ENCODE measurements at places on chromosomes 5 and 9. TPM values are rescaled to one million over a fixed set of nuclear protein-coding genes. Genes with fewer than 3 reads are reported as not detected.

FOXD4L3 gene
- total RNA-seq: 0.29 TPM

SPOCK1 gene
- total RNA-seq: not detected

DBN1 gene
- total RNA-seq: 62.9 TPM

PCDHB12 gene
- total RNA-seq: not detected

N4BP3 gene
- total RNA-seq: 7.0 TPM

UNC5A gene
- not detected for total RNA-seq

GLRX gene
- total RNA-seq: 110 TPM

ARL14EPL gene
- total RNA-seq: not detected

- no peak overlapping the region for H3K4me3 ChIP-seq
- no peak overlapping the region for H3K27ac ChIP-seq
- no peaks in the 10 kb centered on the region for H3K4me1 ChIP-seq
- peaks cover 26% of the 10 kb centered on the region for H3K27me3 ChIP-seq
These were observed 19.9 kb downstream of the OR1J1 start for GRCh38 chr9:122457787-122458186.

GRCh38 chr5:55750063-55750462 is 12.2 kb downstream of the DDX4 start:
- no peaks in the 10 kb centered on the region for H3K36me3 ChIP-seq
- H3K27me3 ChIP-seq: no peaks in the 10 kb centered on the region
- H3K4me1 ChIP-seq: no peaks in the 10 kb centered on the region
- H3K4me3 ChIP-seq: no peak overlapping the region
- no peak overlapping the region for H3K27ac ChIP-seq

GRCh38 chr5:179312557-179313235 is 32.6 kb downstream of the ADAMTS2 start:
- peaks cover 16% of the 10 kb centered on the region for H3K27me3 ChIP-seq
- DNase-seq: no peak
- no peaks in the 10 kb centered on the region for H3K4me1 ChIP-seq
- H3K36me3 ChIP-seq: no peaks in the 10 kb centered on the region

- H3K27me3 ChIP-seq: no peaks in the 10 kb centered on the region
- no peak for DNase-seq
- H3K27ac ChIP-seq: no peak overlapping the region
- H3K36me3 ChIP-seq: no peaks in the 10 kb centered on the region
- no peak overlapping the region for H3K4me3 ChIP-seq
These were observed 405.4 kb downstream of the TMEM232 start for GRCh38 chr5:110321117-110321516.

- H3K4me3 ChIP-seq: no peak overlapping the region
- H3K27ac ChIP-seq: no peak overlapping the region
- H3K27me3 ChIP-seq: peaks cover 7% of the 10 kb centered on the region
- H3K4me1 ChIP-seq: peaks cover 22% of the 10 kb centered on the region
- DNase-seq: no peak
- H3K36me3 ChIP-seq: no peaks in the 10 kb centered on the region
These were observed 69.0 kb upstream of the SNX2 start for GRCh38 chr5:122705851-122706250.

DNA sequence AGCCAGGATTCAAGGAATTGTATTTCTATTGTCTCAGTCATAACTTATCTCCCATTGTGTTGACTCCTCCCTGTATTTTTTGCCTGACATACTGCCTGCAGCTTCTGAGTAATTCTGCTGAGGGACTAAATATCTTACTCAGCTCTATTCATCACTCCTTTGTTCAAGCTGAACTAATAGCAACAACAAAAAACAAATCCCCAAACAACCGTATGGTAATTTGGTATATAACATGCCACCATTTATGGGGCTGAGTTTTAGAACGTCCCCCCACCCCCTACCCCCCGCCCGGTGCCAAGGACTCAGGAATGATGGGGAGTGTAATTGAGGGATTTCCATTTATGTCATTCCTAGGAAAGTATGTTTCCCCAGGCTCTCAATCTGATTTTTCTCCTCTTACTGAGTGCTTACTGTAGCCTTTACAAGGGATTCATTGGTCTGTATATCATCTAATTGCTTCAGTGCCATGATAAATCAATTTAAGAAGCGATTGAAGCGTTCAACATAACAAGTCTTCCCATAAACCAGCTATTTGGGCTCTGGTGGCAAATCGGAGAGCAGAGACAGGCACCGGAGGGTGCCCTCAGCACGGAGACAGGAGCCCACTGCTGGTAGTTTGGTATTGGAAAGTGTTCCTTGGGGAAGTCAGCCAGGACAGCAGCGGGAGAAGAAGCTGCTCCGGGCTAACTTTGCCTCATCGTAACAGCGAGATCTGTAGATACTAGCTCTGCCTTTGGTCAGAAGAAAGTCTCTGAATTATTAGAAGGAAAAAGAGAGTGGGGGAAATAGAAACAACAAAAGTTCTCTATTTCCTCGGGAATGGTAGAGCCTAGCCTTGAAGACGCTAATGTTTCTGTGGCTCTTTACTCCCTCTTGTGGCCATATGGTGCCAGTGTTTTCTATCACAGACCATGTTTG is 40.7 kb upstream of the HSD17B4 start:
- H3K27me3 ChIP-seq: no peaks in the 10 kb centered on the region
- peaks cover 15% of the 10 kb centered on the region for H3K4me1 ChIP-seq
- peak overlapping the region; percentile 80 for H3K27ac ChIP-seq
- H3K36me3 ChIP-seq: no peaks in the 10 kb centered on the region
- peak; percentile 76 for DNase-seq
- H3K4me3 ChIP-seq: peak overlapping the region; percentile 86

- H3K36me3 ChIP-seq: no peaks in the 10 kb centered on the region
- no peak for DNase-seq
- H3K4me3 ChIP-seq: no peak overlapping the region
- H3K27ac ChIP-seq: no peak overlapping the region
- H3K4me1 ChIP-seq: peaks cover 4% of the 10 kb centered on the region
These were observed 47.7 kb upstream of the STK32A start for GRCh38 chr5:147187099-147187540.

DNA sequence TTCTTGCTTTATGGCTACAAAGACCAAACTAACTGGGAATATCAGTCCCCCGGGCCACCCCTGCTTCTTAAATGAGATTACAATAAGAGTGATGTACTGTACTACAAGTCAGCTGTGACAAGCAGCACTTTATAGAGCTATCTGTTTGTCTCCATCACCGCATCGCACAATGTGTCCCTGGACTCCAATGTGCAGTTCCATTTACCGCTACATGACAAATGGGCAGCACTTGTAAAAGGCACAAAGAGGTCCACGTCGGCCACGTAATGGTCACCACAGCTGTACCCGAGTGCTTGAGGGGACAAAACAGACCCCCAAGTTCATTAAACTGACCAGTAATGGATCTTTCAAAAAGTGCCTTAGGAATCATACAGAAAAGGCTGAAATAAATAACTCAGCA is 54.1 kb downstream of the PSMB7 start:
- no peak for DNase-seq
- peak overlapping the region; percentile 68 for H3K27ac ChIP-seq
- H3K4me3 ChIP-seq: no peak overlapping the region
- H3K4me1 ChIP-seq: peaks cover 72% of the 10 kb centered on the region
- peaks cover 53% of the 10 kb centered on the region for H3K36me3 ChIP-seq

DNA sequence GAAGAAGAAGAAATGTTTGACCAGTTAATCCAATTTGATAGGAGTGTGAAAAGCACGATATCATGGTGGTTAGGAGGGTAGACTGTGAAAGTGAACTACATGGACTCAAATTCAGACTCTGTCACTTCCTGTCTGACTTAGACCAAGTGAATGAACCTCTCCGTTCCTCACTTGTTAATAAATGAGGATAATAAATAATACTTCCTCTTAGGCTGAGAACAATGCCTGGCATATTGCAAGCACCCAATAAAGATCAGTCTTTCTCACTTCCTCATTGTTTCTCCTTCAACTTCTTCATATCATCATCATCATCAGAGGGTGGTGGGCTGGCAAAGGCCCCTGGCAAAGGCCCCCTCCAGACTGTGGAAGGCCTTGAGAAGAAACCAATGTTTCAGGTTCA is 148.7 kb downstream of the CDK5RAP2 start:
- peaks cover 61% of the 10 kb centered on the region for H3K36me3 ChIP-seq
- peaks cover 17% of the 10 kb centered on the region for H3K4me1 ChIP-seq
- no peak overlapping the region for H3K27ac ChIP-seq
- no peak for DNase-seq
- no peaks in the 10 kb centered on the region for H3K27me3 ChIP-seq

DNA sequence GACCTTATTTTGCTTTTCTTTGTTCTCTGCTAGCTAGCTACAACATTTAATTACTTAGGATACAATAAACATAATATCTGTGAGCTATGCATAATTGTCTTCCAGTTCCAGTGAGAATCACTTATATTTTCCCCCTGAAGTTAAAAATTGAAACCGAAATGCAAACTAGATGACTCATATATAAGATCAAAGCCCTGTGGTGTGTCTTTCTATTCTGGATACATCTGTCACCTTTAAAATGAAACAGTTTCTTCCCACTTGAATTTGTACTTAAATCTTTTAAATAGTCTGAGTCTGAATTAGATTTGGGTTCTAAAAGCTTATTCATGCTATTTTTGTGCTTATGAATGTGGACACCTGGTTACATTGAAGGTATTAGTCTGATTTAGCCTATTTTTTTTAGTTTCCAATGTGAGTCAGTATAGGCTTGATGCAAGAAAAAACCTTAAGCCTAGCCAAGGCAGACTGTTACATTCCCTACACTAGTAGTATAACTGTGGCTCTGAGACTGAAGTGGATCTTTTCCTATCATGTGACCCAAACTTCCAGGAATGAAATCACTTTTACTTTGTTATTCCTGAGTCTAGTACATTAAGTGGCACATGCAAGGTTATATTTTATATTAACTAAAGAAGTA is 703.5 kb upstream of the RGMB start:
- H3K4me1 ChIP-seq: no peaks in the 10 kb centered on the region
- H3K27ac ChIP-seq: no peak overlapping the region
- DNase-seq: no peak
- H3K27me3 ChIP-seq: no peaks in the 10 kb centered on the region
- no peaks in the 10 kb centered on the region for H3K36me3 ChIP-seq

DNA sequence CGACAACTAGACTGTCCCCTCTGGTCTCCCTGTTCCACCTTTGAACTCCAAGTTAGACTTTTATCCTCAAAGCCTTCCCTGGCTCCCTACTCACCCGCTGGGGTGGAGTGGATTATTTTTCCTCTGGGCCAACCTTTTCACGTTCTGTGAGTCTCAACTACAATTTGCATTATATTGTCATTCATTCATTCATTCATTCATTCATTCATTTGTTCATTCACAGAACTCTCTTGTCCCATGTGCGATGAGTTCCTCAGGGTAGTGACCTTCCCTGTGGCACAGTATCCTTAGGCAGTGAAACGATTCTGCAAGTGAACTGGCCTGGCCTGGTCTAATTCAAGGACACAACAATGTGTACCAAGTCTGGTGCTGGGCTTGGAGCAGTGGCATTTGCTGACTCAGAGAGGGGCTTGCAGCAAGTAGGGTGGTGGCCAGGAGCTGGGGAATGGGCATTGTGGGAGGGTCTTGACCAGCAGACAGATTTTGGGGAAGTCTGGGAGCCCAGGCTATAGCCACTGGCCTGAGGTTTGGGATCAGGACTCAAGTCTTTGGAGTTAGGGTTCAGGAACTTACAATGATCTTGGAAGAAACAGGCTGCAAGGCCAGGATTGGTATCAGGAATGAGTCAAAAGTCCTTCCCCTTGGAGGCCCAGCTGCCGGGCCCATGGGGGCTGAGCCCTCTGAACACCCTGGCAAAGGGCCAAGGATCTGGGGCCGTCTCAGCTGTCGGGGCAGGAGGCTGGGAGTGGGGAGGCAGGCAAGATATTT is 37.2 kb upstream of the COL15A1 start:
- H3K4me3 ChIP-seq: no peak overlapping the region
- H3K36me3 ChIP-seq: no peaks in the 10 kb centered on the region

- no peak for DNase-seq
- H3K36me3 ChIP-seq: peaks cover 70% of the 10 kb centered on the region
- H3K4me1 ChIP-seq: peaks cover 2% of the 10 kb centered on the region
- no peaks in the 10 kb centered on the region for H3K27me3 ChIP-seq
These were observed 10.0 kb upstream of the MATR3 start for GRCh38 chr5:139283252-139284166.

DNA sequence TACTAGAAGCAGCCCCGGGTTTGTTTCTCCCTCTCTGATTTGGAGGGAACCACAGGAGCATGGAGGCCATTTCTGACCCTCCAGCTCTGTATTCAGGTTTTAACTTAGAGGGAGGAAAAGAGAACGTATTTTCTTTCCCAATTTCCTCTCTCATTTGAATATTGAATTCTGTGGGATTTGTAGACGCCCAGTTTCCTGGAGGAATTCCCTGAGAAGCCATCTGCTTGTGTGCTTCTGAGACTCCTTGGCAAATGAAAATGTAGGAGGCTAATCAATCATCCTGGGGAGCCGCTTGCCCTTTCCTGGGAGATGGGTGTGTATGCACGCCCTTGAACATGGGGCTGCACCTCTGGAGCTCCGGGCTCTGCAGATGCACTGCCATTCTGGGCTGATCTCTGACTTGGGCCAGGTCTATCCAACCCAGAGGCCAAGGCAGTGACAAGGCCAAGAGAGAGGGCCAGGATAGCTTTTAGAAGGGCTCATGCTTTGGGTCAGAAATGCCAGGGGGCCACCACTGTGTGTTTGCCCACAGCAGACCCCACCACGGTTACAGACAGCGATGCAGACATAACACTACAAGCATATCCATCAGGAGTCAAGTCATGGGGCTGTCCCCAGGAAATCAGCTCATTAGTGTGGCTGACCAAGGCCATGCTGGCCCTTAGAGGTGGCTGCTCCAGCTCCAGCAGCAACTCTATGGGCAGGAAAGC is 174.5 kb downstream of the C5orf15 start:
- H3K27me3 ChIP-seq: peaks cover 4% of the 10 kb centered on the region
- no peaks in the 10 kb centered on the region for H3K4me1 ChIP-seq
- H3K27ac ChIP-seq: no peak overlapping the region
- no peaks in the 10 kb centered on the region for H3K36me3 ChIP-seq
- H3K4me3 ChIP-seq: no peak overlapping the region

- peak overlapping the region; percentile 3 for H3K4me3 ChIP-seq
- peak overlapping the region; percentile 84 for H3K27ac ChIP-seq
- H3K27me3 ChIP-seq: no peaks in the 10 kb centered on the region
- DNase-seq: no peak
- peaks cover 10% of the 10 kb centered on the region for H3K36me3 ChIP-seq
- H3K4me1 ChIP-seq: peaks cover 31% of the 10 kb centered on the region
These were observed 55.6 kb downstream of the PIK3R1 start for GRCh38 chr5:68271124-68271523.

DNA sequence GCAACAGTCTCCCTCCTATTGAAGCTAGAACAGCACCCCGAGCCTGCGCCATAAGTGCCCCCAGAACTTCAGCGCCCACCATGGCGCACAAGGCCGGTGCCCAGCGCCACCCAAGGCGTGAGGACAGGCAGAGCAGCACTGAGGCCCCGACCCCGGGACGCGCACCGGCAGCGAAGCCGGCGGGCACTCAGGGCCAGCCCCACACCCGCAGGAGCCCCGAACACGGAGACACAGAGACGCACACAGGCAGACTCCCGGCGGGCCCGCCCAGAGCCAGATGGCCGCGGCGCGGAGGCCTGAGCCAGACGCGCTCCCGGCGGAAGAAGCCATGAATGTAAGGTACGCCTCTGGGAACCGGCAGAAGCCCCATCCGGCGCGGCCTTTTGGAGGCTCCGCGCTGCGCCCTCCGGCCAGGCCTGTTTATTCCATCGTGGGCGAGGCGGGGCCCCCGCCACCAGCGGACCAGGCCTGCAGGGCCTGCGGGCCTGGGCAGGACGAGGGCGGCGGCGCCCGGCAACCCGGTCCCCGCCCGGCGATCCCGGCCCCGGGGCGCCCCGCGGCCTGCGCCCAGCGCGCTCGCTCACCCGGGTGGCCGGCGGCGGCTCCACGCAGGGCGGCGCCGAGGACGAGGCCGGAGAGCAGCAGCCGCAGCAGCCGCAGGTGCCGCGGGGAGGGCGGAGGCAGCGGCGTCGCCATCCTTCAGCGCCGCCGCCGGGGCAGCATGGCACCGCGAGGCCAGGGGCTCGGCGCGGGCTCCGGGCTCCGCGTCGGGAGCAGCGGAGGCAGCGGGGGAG is 486 bp downstream of the NPDC1 start:
- H3K27me3 ChIP-seq: peaks cover 19% of the 10 kb centered on the region
- DNase-seq: no peak
- no peaks in the 10 kb centered on the region for H3K36me3 ChIP-seq
- H3K4me3 ChIP-seq: peak overlapping the region; percentile 68
- peaks cover 24% of the 10 kb centered on the region for H3K4me1 ChIP-seq
- no peak overlapping the region for H3K27ac ChIP-seq

Measured in naive thymus-derived CD8-positive, alpha-beta T cell (primary cell).